ENCODE measurements at places on chromosomes 7 and 10.

DNA sequence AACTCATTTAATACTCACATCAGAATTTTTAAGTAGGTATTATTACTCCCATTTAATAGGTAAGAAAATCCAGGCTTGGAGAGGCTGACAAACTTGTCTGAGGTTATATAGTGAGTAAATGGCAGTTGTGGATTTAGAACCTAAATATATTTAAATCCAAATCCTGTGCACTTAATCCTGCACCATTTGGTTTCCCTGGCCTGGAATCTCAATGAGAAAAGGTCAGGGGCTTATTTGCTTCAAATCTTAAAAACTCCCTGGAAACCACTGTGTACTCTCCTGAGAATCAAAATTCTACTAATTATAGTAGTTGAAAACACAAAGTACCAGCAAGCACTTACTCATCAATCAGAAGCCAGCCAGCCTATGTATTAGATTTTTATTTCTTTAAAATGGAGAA, 97.7 kb downstream of the DNMBP start:
- DNase-seq: no peak

- no peak for DNase-seq
These were observed 434.3 kb upstream of the C7orf33 start for GRCh38 chr7:148156233-148156632.

GRCh38 chr10:97333351-97333600, 1.3 kb downstream of the FRAT2 start:
- DNase-seq: no peak

DNA sequence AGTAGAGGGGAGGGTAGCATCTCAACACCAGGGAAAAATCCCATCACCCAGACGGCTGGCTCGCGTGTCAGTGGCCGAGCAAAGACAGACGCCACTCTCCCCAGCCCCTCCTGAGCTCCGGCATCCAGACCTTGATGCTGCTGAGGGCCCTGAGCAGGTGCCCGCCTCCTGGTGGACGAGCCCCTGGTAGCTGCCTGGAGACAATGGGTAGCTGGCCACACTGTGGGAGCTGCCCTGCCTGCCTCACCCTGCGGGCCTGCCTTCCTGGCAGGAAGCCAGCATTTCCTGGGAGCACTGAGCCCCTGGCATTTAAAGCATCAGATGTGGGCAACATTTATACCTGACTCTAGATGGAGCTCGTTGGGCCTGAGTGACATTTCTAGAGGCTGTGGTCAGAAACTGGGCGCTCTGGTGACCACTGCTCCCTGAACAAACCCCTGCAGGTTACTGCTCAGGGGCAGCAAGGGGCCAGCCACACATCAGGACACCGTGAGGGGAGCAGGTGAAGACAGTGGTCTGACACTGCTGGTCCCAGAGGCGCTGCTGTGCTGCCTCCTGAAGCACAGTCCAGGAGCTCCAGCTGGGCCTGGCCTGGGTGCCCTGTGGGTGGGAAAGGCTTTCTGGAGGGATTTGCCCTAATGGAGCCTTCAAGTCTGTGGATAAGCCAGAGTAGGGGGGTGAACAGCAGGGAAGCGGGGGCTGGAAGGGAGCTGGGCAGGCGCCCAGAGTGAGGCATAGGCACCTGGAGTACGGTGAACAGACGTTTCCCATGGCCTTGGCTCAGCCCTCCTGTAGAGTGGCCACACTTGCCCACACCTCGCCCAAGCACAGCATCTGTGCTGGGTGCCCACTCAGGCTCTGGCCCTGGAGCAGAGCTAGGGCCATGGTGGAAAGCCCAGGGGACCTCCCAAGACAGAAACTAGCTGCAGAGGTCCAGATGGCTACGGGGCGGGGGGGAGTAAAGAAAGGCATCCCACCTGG, 138.7 kb downstream of the MAPK8 start:
- DNase-seq: no peak

- no peak for DNase-seq
These were observed 19.0 kb downstream of the NAPEPLD start for GRCh38 chr7:103129702-103130549.

- no peak for DNase-seq
These were observed 38.3 kb downstream of the AKR1B1 start for GRCh38 chr7:134420424-134421125.

GRCh38 chr10:45395554-45395953, 21.5 kb downstream of the ALOX5 start:
- no peak for DNase-seq

DNA sequence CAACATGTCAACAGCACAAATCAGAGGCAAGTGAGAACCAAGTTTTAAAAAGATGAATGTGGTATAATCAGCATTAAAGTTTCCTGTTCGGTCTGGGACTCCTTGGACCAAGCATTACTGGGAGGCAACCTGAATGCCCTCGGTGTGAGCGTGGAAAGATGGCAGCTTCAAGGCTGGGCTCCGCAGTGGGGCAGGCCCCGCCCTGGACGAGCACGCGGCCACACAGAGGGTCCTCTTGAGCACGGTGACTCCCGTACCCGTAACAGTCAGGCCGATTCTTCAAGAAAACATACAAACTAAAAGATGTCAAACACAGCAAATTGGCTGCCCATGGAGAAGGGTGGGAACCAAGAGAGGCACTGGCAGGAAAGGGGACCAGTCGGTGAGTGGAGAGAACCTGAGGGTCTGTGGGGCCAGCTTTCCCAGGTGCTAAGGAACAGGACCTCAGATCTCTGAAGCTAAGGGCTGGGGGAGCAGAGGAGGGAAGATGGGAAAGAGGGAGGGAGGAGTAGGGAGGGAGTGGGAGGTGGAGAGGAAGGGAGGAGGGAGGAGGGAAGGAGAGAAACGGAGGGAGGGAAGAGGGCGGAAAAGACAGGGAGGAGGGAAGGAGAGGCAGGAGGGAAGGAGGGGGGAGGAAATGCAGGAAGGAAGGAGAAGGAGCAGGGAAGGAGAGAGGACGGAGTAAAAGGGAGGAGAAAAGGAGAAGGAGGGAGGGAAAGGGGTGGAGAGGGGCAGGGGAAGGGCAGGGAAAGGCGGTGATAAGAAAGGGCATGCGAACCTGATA, 71.2 kb upstream of the FAM20C start:
- DNase-seq: no peak

DNA sequence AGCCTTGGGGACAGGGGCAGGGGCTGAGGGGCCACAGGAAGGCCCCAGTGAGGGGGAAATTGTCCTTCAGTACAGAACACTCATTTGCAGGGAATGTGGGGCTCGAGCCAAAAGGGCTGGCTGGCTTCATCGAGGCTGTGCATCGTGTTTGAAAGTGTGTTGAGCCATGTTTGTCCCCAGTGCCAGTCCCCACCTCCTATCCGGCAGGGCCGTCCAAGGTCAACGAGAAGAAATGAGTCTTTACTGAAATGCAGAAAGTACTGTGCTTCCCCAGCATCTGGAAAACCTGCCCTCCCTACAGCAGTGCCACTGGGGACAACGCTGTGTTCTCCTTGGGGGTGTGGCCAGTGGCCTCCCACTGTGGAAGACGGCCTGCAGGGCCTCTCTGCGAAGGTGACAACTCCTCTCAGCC, 214.1 kb downstream of the KLF6 start:
- DNase-seq: no peak

DNA sequence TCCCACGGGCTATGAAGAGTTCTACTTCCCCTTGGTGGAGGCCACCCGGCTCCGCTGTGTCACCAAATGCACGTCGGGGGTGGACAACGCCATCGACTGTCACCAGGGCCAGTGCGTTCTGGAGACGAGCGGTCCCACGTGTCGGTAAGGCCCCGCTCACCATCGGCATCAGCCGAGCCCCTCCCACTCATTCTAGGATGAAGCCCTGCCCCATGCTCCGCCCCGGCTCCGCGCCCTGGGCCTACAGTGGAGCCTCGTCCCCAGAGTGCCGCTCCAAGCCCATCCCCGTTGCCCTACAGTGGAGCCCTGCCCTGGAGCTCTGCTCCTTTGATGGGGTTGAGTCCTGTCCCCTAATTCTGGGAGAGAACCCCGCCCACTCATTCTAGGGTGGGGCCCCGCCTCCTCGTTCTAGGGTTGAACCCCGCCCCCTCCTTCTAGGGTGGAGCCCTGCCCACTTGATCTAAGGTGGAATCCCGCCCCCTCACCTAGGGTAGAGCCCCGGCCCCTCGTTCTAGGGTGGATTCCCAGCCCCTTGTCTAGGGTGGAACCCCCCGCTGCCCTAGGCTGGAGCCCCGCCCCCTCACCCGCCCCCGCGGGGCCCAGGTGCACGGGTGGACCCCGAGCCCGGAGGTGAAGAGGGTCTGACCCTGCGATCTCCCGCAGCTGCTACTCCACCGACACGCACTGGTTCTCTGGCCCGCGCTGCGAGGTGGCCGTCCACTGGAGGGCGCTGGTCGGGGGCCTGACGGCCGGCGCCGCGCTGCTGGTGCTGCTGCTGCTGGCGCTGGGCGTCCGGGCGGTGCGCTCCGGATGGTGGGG, 3.4 kb upstream of the MUC12 start:
- DNase-seq: peak; percentile 52

DNA sequence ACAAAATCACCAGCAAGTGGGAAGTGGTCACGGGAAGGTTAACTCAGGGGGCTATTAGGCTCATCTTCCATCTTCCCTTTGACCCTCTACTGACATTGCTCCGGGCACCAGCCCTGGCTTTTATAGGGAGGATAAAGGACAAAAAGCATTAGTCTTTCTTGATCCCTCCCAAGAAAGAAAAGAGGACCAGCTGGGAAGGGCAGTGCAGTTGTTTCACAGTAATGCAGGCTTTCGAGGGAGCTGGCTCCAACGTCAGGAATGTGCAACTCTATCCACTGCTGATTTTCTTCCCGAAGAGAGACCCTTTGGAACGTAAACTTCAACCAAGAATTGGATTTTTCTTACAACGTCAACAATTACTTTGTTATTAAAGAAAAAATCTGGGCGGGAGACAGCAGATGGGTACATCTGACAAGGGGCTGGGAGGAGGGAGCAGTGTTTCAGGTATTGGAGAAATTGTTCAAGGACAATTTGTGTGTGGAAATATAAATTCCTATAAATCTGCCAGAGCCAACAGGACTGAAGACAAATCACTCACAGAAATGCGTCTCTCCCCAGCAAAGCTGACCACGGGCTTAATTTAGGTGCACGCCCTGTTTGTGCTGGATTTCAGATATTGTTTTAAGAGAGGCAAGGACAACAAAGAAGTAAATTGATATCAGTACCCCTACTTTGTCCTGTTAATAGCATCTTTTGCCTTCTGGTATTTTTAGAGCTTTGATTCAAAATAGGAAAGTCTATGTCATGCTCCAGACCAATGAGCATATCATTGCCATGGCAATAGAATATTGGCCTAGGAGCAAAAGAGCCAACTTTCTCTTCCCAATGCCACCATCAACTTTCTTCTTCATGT, 23.4 kb upstream of the ARID5B start:
- DNase-seq: no peak

GRCh38 chr10:133375357-133376115, 2.4 kb upstream of the ECHS1 start:
- no peak for DNase-seq

DNA sequence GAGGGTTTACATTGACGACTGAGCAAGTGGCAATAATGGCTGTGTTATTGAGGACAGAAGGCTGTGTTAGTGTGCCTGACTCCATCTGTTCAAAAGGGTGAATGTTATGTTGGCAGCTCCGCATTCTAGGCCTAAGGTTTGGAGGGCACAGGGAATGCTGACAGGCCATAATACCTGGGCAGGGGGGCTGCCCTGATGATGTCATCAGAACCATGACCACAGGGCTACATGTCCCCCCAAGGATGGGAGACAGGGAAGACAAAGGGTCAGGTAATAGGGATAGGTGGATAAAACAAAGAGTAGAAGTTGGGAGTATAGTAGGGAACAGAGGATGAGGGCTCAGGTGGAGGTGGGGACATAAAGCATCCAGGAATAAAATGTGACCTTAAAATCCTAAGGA, 1.8 kb upstream of the PPP3CB start:
- DNase-seq: no peak

DNA sequence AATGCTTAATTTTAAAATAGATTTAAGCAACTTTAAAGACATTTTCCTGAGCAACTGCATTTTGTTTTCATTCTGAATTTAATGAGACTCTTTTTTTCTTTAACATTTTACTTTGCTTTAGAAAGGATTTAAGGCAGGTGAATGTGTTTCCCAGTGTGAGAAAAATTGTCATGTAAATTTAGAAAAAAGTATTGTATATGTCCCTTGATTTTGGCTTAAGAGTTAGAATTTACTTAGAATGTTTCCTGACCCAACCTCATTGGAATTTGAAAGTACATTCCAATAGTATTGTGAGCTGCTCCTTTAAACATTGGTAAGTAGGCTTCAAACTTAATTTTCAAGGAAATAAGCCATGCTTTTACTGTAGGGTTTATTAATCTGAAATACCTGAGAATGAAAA, 110.2 kb downstream of the PTEN start:
- no peak for DNase-seq

- DNase-seq: no peak
These were observed 535 bp downstream of the ASAH2B start for GRCh38 chr10:50740293-50740648.

DNA sequence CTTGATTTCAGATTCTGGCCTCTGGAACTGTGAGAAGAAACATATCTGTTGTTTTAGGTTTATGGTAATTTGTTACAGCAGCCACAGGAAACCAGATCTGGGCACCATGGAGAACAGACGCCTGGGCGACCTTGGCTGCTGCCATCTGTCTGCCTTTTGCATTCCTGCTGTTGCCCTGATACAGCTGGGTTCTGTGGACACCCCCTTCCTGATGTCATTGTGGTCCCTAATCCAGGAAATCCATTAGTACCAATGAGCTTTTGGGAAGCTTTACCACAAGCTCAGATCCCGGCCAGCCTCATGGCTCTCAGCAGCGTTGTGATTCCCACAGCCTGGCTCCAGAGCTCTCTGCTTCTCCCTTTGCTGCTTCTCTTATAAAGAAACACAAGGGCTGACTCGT, 174.2 kb upstream of the NPS start:
- no peak for DNase-seq

DNA sequence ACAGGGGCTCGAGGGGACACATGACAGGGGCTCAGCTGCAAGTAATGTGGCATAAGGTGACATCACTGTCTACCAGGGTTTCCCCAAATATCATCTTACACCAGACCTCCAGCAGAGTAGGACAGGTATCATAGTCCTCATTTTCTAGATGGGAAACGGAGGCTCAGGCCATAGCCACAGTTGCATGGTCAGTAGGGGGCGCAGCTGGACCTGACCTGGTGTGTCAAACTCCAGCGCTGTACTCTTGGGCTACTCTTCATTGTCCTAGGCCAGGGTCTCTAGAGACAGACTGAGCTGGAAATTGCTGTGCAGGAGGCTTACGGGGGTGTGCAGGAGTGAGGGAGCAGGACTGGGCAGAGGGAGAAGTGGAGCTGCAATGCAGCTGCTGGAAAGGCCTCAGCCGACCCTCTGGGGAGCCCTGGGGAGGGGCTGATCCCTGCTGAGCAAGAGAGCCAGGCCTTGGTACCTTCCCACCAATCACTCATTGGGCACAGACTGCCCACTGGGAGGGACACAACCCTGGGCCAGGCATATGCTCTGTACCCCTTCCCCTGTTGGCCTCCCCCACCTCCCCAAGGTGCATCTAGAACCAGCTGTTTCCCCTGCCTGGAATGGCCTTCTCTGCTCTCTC, 89.9 kb downstream of the CDH23 start:
- no peak for DNase-seq
